Fibroblast of lung (primary cell): ENCODE measurements at places on chromosomes 16 and 17.
A peak's percentile ranks its signal among the peaks of the same experiment; 100 is the strongest.

DNA sequence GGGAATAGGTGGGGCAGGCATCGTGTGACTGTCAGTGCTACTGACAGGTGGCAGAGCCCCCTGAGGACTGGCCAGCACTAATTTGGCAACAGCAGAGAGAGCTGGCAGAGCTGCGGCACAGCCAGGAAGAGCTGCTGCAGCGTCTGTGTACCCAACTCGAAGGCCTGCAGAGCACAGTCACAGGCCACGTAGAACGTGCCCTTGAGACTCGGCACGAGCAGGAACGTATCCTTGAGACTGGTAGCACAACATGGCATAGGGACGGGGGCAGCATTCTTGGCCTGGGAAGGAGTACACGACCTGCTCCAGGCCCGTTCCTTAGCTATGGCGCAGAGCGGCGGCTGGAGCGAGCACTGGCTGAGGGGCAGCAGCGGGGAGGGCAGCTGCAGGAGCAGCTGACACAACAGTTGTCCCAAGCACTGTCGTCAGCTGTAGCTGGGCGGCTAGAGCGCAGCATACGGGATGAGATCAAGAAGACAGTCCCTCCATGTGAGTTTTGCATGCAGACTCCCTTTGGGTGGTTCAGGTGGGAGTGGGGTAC lies 3.0 kb upstream of the NRN1L start:
- DNase-seq, result no peak

- DNase-seq, result no peak
Measured at GRCh38 chr16:14351647-14352046, 278.4 kb downstream of the PARN start.

DNA sequence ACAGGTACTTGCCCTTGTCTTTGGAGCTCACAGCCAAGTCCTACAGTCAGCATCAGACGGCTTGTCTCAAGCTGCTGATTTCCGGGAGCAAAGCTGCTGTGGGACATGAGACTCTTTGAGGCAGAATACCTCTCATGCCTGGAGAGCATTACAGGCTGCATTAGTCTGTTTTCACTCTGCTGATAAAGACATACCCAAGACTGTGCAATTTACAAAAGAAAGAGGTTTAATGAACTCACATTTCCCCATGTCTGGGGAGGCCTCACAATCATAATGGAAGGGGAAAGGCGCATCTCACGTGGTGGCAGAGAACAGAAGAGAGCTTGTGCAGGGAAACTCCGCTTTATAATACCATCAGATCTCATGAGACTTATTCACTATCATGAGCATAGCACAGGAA lies 661.2 kb downstream of the WWOX start:
- DNase-seq, result no peak

DNA sequence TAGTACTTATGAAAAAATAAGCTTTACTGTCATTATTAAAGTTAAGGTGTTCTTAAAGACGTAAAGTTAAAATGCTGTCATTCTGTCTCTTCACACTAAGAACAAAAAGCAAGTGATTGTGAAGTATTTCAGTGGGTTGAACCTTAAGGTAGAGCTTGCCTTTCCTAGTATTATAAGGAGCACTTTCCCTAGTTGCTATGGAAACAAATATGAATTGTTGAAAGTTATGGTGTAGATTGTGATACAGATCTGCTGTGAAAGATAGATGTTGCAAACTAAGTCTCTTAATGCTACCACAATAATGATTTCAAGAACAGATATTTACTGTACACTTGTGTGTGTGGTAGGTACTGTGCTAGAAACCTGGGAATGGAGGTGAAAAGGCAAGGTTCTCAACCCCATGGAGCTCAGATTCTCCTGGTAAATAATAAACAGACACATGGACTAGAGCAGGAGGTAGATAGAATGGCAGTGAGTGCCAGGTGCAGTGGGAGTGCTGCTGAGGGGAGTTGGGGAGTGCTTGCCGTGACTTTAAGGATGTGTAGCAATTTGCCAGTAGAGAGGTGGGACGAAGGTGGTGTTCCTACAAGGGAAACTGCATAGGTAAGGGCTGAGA lies 34.7 kb downstream of the MRTFB start:
- DNase-seq, result no peak

DNA sequence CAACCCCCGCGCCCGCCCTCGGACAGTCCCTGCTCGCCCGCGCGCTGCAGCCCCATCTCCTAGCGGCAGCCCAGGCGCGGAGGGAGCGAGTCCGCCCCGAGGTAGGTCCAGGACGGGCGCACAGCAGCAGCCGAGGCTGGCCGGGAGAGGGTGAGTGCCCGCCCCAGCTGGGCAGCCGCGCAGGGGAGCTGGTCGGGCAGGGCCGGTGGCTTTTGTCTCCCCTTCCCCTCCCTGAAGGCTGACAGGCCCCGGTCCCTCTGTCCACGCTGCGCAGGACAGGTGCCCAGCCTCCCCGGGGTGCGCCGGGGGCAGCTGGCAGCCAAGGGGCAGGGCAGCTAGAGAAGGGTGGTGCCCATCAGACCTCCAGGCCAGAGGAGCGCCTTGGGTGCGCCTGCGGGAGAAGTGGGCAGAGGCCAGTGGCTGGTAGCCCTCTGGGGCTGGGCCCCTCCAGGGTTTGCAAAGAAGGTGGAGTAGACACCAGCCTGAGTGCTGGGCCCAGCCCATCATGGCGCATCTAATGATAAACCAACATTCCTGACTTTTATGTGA lies 278 bp downstream of the ITGB4 start:
- no peak for DNase-seq

DNA sequence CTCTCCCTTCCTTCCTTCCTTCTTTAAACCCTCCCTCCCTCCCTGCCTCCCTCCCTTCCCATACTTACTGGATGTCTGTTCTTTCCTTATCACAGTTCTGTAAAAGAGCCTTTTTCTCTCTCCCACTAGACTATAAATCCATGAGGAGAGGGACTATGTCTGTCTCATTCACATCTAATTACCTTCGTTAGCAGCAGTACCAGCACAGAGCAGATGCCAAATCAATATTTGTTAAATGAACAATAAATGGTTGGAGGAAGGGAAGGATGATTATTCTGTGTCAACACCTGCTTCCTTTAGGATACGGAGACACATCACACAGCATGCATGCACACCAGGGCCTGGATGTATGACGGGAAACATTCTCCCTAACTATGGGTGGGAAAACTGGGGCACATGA lies 94.2 kb downstream of the DNAH3 start:
- DNase-seq, result no peak

DNA sequence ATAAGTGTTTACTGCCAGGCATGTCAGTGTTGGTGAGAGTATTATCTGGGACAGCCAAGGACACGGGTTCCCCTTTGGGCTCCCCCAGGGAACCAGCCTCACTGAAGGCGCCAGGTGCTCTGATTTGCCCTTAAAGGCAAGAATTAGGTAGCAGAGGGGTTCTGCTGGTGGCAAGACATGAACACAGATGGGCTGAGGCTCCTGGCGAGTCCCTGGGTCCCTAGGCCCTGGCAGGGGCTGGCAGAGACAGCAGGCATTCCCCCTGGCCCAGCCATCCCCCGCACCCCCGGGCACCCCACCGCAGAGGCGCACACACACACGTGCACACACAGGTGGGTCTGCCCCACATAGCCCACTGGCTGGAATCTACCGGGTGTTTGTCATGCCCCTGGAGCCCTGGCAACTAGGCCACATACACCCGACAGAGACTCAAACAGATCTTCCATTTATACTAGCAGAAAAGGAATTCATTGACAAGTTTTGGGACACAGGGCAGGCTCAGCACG lies 153.3 kb downstream of the C16orf78 start:
- no peak for DNase-seq

DNA sequence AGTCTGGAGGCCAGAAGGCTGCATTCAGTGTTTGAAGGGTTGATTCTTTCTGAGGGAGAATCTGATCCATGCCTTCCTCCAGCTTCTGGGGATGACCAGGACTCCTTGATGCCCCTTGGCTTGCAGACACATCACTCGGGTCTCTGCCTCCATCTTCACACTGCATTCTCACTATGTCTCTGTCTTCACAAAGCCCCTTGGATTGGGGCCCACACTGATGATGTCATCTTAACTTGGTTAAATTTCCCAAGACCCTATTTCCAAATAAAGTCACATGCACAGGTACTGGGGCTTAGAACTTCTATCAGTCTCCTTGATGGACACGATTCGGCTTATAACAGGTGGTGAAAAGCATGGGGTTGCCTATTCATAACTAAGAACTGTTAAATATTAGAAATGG lies 112.1 kb upstream of the MYOCD start:
- no peak for DNase-seq

DNA sequence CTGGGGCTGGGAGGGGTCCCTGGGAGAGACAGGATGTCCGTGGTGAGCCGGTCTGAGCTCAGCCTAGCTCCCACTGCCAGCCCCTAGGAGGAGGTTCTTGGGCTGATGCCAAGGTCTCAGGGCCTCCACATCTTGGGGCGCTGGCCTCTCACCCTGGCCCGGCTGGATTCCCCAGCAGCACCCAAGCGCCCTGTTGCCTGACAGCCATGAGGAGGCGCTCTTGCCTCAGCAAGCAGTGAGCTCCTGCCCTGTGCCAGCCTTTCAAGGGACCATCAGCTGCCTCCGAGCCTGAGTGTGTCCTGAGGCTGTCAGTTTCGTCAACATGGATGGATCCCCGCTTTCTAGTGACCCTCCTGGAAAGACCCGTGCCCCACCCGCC lies 234.9 kb upstream of the CIBAR2 start:
- peak; percentile 37 for DNase-seq

DNA sequence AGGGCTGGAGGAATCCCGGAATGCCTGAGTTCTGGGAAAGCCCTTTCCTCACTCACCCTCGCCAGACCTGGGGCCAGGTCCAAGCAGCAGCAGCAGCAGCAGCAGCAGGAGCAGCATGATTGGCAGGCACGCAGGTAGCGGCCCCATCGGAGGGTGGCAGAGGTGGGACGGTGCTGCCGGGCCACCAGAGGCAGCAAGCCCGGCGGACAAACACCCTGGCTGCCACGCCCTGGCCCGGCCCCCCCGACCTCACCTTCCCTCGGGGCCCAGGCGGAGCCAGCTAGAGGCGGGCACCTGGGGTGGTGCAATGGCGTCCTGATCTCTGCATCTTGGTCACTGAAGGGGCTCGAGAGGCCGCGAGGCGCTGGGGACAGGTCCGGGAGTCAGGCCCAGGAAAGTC lies 122.4 kb downstream of the LAT start:
- DNase-seq, result no peak

DNA sequence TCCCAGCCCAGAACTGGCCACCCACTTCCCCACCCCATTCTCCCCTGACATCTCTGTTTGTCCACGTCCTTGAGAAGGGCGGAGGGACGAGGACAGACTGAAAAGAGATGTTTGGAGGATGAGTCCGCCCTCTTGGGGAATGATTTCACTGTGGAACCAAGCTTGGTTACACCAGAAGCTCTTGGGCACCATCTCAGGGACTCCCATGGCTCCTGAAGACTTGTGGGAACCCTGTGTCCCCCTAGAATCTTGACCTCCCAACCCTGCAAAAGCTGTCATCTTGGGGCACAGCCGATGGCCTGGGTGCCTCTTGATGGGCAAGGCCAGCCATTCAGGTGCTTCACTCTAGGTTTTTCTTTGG lies 25.9 kb upstream of the LITAF start:
- DNase-seq, result no peak

DNA sequence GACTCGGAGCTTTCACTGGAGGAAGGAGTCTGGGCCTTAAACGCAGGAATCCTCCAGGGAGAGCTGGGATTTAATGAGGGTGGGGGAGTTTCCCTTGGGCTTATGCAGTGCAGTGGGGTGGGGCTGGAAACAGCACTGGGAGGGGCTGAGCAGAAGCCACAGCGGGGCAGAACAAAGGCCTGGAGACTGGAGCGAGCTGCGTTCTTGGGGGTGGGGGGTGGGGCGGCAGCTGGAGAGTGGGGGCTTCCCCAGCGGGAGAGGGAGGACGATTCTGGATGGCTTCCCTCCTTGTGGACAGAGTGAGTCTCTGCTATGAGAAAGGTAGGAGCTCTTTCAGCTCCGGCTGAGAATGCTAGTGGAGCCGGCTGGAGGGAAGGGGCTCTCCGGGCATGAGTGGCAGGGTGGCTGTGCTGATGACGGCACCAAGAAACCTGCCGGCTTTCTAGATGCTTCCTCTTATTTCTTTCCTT lies 406.0 kb downstream of the SEC14L1 start:
- DNase-seq, result peak; percentile 21

DNA sequence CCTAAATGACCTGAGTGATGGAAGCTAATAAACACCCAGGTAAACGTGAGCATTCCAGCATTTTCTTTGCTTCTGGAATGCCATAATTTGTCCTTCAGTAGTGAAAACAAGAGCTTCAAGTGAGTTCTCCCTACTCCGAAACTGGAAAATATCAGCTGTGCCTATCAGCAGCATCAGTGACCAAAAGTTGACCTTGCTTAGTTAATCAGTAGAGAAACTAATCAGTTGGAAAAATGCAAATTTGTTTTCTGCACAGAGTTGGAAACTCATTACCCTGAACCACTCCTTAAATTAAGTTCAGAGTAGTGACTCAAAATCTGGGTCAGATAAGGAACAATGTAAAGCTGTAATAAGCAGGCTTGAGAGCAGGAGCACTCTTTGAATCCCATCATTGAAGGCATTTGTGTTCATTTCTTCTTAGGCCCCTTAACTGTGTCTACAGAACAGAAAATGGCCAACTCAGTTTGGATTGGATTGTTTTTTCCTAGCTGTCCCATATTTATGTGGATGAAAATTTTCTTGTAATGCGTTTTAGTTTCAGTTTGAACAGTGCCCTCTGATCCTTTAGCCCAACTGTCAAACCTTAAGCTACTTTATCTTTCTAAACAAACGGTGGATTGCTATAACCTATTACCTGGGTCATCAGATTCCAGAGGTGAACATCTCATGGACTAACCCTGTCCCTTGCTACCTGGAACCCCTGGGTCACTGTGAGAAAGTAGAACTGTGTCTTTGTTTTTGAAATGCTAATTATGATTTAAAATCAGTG lies 290.4 kb downstream of the TOX3 start:
- DNase-seq, result no peak

- DNase-seq, result peak; percentile 24
Measured at GRCh38 chr16:58306327-58306726, 11.5 kb upstream of the PRSS54 start.

DNA sequence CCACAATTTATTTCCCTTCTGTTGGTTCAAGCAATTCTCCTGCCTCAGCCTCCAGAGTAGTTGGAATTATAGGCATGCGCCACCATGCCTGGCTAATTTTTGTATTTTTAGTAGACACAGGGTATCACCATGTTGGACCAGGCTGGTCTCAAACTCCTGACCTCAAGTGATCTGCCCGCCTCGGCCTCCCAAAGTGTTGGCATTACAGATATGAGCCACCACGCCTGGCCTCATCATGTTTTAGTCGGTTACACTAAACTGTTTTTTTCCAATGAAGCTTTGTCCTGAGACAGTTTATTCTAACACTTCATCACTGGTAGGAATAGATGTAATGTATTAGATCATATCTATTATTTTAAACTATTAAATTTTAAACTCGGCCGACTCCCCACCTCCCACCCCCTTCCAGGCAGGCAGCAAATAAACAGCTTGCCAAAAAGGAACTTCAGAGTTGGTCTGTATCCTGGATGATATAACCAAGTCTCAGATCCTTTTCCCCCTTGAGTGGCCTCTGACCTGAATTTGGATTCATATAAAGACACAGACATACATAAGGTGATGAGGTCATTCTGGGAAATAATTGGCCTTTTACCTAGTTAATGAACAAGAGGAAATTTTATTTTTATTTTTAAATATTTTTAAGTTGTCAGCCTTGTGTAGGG lies 18.4 kb upstream of the CORO6 start:
- peak; percentile 17 for DNase-seq
